ENCODE measurements at places on chromosomes 16 and 17.

GRCh38 chr17:41932816-41933389 is 2.5 kb downstream of the ODAD4 start:
- no peak for DNase-seq

- no peak for DNase-seq
These were observed 11.9 kb downstream of the FBRS start for GRCh38 chr16:30669903-30670824.

- DNase-seq, result no peak
These were observed 55.7 kb upstream of the LGALS9 start for GRCh38 chr17:27575096-27575911.

DNA sequence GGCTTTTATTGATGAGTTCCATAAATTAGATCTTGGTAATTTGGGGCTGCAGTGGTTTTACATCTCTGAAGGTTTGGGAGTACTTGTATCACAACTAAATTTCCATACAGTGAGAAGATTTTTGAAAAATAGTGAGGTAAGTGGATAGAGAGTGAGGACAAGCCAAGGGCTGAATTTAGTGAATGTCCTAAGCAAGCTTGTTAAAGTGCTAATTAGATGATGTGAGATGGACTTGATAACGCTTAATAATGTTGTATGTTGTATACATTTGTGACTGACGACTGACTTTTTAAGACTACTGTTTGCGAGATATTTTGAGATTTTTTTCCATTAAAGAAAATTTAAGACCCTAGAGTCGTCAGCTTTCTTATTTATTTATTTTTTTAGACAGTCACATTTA is 3.9 kb downstream of the NFATC3 start:
- no peak for DNase-seq

DNA sequence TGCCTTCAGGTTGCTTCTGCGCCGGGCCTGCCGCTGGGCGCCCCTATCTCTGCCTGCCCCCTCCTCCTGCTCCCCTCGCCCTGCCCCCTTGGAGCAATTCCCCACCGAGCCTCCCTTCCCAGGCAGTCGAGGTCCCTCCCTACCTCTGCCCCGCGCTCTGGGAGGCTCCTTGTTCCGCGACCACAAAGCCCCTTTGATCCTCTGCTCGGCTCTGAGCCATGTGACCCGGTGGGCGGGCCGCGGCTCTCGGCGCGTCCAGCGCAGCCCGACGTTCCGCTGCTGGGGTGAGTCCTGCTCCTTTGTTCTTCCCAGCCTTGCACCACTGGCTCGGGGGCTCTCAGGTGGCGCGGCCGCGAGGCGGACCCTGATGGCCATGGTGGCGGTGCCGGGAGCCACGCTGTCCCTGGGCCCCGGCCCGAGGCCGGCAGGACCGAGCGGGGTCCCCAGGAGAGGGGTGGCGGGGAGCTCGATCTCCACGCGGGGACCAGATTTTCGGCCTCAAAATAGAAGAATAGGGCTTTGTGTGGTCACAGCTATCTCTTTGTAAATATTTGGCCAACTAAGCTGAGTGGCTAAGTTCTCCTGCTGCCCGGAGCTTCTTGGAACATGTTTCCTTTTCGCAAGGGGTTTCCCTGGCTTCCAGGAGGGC is 310.6 kb downstream of the SEC14L1 start:
- DNase-seq, result peak; percentile 85

GRCh38 chr16:46621934-46622676 is 926 bp upstream of the SHCBP1 start:
- DNase-seq, result no peak

DNA sequence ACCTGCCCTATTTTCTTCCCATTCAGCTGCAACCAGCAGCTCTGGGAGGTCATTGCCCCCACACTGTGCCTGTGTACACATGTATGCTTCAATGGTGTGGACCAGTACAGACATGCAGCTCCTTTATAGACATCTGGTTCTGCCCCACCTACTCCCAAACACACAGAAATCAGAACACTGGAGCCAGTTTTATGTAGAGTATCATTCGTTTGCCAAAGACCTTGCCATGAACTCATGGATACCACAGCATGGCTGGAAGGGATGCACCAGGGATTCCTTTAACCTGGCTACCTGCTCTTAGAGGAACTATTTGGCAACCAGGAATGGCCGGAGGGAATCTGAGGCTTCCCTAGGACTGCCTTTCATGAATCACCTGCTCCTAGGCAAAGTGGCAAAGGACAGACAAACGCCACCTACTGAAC is 60.4 kb downstream of the ZFHX3 start:
- no peak for DNase-seq

DNA sequence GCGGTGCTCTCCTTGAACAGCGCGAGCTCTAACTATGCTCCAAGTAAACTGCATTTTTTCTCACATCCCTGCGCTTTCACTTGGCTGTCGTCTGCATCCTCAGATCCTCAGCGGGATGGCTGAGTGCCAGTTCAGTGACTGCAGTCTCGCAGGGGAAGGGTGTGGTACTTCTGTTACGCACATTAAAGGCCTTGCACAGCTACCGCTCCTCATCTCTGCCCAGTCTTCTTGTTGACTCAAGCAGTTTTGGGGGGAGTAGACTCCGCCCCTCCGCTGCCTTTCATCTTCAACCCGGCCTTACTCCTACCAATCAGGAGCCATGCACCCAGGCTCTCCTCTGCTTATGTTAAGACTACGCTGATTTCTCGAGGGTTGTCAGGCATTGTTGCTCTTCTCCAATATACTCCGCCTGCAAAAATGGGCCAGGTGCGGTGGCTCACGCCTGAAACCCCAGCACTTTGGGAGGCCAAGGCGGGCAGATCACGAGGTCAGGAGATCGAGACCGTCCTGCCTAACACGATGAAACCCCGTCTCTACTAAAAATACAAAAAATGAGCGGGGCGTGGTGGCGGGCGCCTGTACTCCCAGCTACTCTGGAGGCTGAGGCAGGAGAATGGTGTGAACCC is 10.0 kb downstream of the ATP5PD start:
- peak; percentile 22 for DNase-seq

DNA sequence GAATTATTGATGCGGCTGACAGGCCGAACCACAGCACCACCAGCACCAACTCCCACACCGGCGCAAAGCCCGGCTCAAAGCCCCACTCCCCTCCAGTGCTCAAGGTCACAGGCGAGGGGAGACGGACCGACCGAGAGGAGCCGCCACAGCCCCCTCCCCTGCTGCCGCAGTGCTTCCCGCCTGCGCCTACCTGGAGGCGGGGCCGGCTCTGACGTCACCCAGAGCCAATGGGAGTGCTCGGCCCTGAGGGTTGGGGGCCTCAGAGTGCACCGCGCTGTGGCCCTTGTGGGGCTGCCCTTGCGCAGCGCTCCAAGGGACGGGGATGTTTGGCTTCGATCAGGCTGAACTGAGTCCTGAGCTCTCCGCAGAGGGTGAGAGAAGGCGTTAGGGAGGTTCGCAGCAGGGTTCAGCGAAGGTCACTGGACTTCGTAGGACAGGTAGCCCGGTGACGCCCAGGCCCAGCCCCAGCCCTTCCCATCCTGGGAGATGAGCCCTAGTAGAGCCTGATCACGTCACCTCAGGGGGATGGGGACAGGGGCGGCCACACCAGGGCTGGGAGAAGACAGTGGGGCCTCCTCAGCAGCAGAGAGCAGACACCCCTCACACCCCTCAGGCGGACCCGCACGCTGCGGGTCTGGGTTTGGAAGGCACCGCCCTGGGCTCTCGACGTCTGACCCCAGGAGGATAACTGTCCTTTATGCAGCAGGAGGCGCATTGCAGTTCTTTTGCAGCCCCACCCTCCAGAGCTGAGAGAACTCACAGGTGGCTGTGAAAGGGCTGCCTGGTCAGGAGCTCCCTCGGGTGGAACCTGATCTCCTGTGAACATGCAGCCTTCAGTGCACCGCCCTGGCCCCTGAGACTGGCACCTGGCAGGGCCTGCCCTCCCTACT is 1.5 kb downstream of the NDRG4 start:
- peak; percentile 48 for DNase-seq

DNA sequence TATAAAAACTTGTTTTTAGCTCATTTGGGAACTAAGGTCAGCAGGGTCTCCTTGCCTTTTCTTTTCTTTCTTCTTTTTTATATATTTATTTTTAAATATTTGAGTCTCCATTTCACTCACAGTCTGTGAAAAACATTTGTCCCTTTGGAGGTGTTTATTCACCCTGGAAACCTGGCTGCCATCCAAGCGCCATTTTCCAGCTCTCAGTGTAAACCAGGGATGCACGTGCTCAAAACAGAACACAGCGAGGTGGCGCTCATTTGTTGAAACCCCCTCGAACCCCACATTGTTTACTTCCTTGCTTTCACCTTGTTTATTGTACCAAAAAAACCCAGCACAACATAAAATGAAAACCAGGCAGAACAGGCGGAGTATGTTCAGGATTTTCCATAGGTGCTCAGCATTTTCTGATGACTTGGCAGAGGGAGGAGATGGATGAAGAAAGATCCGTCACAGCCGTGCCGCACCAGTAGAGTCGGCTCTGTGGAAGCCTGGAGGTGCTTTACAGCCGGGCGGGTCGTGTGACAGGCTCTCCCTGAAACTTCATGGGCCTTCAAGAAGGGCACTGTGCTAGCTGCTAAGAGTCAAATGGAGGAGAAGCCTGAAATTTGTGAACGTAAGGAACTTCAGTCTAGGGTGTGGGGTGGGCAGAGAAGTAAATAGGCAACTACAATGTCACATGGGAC is 284.4 kb downstream of the FOXL1 start:
- DNase-seq, result no peak

- DNase-seq, result no peak
These were observed 8.7 kb upstream of the UBE2G1 start for GRCh38 chr17:4375039-4375748.

DNA sequence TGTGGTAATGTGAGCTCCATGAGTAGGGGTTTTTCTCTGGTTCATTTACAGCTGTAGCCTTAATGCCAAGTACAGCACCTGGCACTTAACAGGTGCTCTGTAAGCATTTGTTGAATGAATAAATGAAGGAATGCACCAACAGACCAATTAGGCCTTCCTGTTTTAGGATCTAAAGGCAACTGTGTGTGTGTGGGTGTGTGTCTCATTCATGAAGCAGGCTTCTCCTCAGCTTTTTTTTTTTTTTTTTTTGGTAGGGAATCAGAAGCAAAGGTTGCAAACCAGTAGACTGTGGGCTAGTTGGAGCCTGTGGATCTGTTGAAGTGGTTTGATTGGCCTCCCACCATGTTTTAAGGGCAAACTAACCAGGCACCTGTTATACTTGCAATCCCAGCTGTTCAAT is 48.1 kb downstream of the HS3ST2 start:
- DNase-seq, result no peak

DNA sequence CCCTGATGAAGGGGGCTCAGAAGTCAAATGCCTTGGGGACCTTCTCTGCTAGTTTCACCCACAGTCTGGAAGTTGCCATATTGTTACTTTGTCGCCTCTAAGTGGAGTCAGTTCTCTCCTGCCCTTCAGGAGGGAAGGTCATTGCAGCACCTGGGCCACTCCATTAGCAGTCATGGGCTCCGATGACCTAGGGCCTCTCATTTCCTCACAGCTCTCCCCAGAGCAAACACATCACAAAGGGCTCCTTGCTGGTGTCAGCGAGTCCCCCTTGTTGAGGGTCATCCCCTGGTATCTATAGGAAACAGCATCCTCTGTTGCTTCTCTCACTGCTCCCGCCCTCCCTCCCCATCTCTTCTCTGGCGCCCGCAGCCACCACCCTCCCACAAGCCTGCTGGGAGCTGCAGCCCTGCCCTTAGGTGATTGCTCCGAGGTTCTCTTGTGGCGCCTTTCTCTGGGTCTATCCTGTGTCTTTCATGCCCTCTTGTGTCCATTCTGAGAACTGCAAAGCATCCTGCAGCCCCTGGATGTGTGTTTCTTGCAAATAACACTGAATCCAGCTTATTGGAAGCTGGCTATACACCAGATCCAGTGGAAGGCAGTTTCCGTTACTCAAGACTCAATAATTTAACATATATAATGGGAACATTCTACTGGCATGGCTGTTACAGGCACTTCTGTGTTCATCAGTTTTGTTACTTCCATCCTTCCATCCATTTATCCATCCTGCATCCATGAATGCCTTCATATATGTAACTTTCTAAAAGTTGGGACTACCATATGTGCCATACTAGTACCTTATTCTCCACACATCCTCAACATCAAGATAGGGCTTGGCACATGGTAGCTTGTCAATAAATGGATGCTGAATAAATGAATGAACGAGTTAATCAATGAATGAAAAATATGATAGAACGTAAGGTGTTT is 21.2 kb downstream of the PDILT start:
- no peak for DNase-seq

Data from amygdala (tissue), 56 donors.